Activated T-helper 17 cell treated with anti-CD3 and anti-CD28 coated beads, Interleukin-2, amount 50 U/mL, for 72 hours (primary cell): ENCODE measurements at places on chromosomes 7 and 10. TPM values are rescaled to one million over a fixed set of nuclear protein-coding genes. Genes with fewer than 3 reads are reported as not detected.
A peak's percentile ranks its signal among the peaks of the same experiment; 100 is the strongest.

DNA sequence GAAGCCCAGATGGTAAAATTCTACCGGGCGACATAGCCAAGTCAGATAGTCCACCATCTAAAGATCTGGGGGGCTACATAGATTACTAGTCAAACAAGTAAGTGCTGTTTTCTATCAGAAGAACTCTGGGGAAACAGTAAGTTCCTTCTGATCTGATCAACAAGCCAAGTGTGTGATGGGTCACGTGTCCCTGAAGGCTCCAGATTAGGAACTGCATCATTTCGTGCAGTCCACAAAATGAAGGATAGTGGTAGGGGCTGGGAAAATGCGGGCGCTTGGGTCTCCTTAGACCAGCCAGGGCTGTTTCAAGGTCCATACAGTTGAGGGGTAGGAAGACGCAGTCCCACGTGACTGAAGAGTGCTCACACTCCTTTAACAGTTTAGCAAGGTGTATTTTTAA, 1.8 kb upstream of the CHN2 start:
- ATAC-seq, result no peak

GRCh38 chr7:68107261-68107660, 1110.6 kb downstream of the TYW1 start:
- ATAC-seq, result no peak

DGKB gene
- not detected for total RNA-seq

EGFR gene
- not detected for total RNA-seq

GRCh38 chr7:107701191-107701590, 40.6 kb downstream of the SLC26A4 start:
- ATAC-seq, result no peak

- ATAC-seq, result no peak
Measured at GRCh38 chr7:29866490-29866930, 60.2 kb downstream of the WIPF3 start.

DNA sequence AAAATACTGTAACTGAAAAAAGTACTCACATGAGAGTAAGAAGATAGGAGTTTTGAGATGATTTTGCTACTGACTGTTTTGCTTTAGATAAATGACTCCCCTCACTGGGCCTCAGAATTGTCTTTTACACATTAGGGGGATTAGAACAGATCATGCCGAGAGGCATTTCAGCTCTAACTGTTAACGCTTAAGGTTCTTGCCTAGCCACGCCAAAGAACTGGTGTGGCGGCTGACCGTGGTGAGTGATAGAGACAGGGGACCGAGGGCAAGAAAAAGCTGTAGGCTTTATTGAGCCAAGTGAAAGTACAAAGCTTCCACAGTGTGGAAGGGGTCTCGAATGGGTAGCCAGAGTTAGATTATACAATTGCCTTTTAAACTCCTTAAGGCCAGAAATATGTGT, 368.5 kb upstream of the MYO3A start:
- no peak for ATAC-seq

NXPH1 gene
- total RNA-seq, result not detected

DNA sequence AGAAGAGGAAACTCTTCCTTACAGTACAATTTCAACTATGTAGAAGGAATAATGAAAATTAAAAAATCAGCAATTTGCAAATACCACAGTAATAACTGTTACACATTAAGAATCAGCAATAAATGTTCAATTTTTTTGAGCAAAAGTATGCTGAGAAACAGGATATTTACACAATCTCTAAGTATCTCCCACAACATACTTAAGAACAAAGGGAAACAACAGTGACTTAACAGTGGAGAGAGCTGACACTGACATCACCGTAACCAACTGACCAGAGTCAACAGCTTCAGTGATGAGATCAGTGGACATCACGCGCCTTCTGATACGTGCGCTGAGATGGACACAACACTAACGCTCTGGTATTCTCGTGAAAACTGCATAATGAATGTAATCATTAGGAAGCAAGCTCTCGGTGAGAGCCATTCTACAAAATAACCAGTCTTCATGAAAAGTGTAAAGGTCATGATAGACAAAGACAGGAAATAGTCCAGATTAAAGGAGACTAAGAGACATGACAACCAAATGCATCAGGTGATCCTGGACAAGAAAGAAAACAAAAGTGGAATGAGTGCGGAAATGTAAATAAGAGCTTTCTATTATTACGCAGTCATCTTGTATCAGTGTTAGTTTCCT, 82.6 kb downstream of the PIP4K2A start:
- ATAC-seq, result no peak

GRCh38 chr7:37493123-37493522, 44.5 kb upstream of the ELMO1 start:
- ATAC-seq, result no peak

GRM3 gene
- total RNA-seq, result not detected

- ATAC-seq, result no peak
Measured at GRCh38 chr7:15461576-15461975, 100.2 kb downstream of the AGMO start.

- ATAC-seq, result no peak
Measured at GRCh38 chr7:464454-465401, 54.9 kb downstream of the PDGFA start.

DNA sequence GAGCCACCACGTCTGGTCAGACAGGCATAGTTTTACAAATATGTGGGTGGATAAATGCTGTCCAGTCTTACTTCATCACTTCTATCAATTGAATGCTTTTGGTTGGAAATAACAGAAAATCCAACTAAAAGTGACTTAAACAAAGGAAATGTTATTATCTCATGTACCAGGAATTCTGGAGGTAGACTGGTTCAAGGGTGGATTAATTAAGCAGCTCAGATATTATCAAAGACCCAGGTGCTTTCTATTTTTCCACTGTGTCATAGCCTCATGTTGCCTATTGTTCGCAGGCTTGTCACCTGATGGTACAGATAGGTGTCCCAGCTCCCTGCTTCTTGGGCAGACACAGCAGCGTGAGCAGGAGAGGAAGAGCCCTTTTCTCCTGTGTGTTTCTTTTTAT, 156.1 kb upstream of the CTBP2 start:
- ATAC-seq, result no peak

FXYD4 gene
- not detected for total RNA-seq

- ATAC-seq, result peak; percentile 70
Measured at GRCh38 chr7:149245744-149246143, 6.3 kb downstream of the ZNF212 start.

DNA sequence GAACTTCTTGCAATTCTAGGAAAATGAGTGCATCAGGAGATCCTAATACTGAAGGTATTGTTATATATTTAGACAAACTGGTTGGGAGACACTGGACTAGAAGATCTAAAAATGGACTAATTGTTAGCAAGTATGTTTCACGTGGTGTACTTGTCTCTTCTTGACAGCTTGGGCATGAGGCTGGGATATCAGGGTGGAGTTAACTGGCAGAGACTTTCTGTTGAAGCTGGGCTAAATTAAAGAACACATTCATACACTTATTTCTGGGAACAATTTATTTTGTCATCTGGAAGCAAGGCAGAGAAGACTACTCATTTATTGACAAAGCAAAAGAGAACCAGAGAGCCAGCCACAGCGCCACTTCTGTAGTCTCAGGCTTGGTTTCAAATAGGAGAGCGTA, 25.9 kb downstream of the TYW1 start:
- no peak for ATAC-seq

GRCh38 chr10:125118011-125118611, 42.3 kb downstream of the CTBP2 start:
- ATAC-seq, result no peak

NRCAM gene
- not detected for total RNA-seq

GRCh38 chr10:101777619-101778145, 1.8 kb upstream of the FGF8 start:
- ATAC-seq, result no peak

DDC gene
- total RNA-seq, result not detected

- peak; percentile 44 for ATAC-seq
Measured at GRCh38 chr10:110460111-110460809, 37.4 kb upstream of the DUSP5 start.

TMEM236 gene
- 0.30 TPM for total RNA-seq

DNA sequence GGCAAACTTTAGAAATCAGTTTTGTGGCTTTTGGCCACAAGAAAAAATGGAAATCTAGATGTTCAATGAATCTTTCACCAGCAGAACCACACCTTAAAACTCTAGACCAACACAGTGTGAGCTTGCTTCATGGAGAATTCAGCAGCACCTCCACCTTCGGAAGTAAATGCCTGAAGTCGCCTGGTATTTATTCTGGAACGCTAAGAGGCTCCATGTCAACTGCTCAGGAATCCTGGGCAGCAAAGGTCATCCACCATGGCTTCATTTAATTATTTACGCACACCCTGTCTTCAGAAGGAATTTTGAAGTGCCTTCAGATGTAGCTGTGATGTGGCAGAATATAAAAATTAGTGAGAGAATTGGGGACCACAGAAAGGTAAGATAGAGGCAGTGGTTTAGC, 167.7 kb downstream of the GFRA1 start:
- no peak for ATAC-seq

MYOF gene
- 30.6 TPM for total RNA-seq

NKX1-2 gene
- total RNA-seq, result not detected

ELFN1 gene
- 0.19 TPM for total RNA-seq

TMEM196 gene
- not detected for total RNA-seq

DNA sequence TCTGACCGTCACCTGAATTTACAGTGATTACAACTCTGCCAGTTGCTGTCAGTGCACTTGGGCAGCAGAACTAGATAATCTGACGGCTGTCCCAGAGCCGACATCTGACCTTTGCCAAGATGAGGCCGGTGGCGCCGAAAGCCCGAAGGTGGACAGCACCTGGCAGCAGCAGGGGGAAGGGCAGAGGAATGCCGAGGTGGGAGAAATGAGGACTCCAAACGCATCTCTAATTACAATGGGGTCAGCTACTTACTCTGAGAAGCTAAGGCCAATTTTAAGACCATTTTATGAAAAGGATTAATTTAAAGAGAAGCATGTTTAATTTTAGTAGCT, 33.8 kb downstream of the TRIM8 start:
- no peak for ATAC-seq

- no peak for ATAC-seq
Measured at GRCh38 chr7:71630516-71630915, 498.6 kb downstream of the GALNT17 start.

GRCh38 chr7:137454246-137454724, 110.8 kb upstream of the PTN start:
- ATAC-seq, result no peak

GRCh38 chr7:140423501-140423900, 19.6 kb downstream of the RAB19 start:
- ATAC-seq, result no peak

PHKG1 gene
- total RNA-seq, result 3.0 TPM
